ENCODE measurements at places on chromosomes 5 and 9.

DNA sequence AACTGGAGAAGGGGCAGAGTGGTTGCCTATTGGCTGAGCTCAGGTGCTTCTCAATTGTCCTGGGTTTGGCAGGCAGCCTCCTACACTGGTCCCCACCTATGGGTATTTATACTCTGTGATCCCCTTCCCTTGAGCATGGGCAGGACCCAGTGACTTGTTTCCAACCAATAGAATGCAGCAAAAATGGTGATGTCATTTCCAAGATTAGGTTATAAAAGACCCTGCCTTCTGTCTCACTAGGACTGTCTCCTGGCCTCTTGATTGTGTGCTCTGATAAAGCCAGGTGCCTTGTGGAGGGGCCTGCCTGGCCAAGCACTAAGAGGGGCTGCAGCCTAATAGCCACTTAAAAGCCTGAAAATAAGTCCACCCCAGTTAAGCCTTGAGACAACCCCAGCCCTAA, 76.1 kb downstream of the MSX2 start:
- DNase-seq, result no peak

- no peak for DNase-seq
Measured at GRCh38 chr5:10304932-10305331, 2.8 kb downstream of the CMBL start.

DNA sequence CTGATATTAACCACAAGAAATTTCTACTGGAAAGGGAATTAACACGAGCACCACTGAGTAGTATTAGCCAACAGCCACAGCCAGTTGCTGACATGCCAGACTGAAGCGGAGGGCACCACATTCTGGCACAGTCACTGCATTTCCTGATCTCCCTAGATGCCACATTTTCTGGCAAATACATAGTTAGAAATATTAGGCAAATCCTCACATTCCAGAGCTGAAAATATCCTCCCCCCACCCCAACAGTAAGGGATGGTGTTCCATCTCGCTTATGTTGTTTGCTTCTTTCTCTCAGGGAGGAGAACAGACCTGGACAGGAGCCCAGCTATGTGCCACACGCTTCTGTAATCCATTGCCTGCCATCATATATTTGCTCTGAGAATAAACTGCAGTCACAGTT, 32.8 kb upstream of the MCTP1 start:
- no peak for DNase-seq

- peak; percentile 20 for DNase-seq
Measured at GRCh38 chr5:178284093-178284675, 51.6 kb upstream of the PHYKPL start.

DNA sequence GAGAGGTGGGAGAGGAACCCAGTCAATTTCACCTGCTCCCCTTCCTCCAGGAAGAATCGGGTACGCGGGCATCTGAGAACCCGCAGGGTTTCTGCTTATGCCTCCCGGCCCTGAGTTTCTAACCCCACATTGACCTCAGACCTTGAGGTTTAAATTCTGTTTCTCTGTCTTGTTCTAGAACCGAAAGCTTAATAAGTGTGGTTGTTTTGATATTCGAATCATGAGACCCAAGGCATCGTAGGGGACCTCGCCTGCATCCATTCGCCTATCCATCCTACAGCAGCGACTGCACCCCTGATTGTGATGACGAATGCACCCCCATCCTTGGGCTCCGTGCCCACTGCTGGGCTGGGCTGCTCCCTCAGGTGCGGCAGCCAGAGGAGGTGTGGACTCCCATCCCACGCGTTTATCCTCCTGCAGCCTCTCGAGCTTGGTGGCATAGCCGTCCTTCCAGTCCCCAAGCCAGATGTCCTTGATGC, 80.8 kb upstream of the IER5L start:
- DNase-seq, result no peak

- DNase-seq, result no peak
Measured at GRCh38 chr5:147098233-147098790, 136.5 kb upstream of the STK32A start.
